GM12878 (cell line): ENCODE measurements at places on chromosomes 7 and 10. TPM values are rescaled to one million over a fixed set of nuclear protein-coding genes. Genes with fewer than 3 reads are reported as not detected.

The NKX1-2 gene
- polyA plus RNA-seq = not detected in 2 replicates

The KIAA1217 gene
- polyA plus RNA-seq = 2.2 TPM in 2 replicates

The MYO3A gene
- polyA plus RNA-seq = not detected in 2 replicates

The GPR141 gene
- 0.56 and 0.80 TPM in 2 replicates for polyA plus RNA-seq

The ANKRD22 gene
- polyA plus RNA-seq = 0.30 and 1.3 TPM in 2 replicates

The TRIM50 gene
- polyA plus RNA-seq = not detected in 2 replicates

The AUTS2 gene
- 14.4 and 16.2 TPM in 2 replicates for polyA plus RNA-seq

The FGF8 gene
- polyA plus RNA-seq = not detected in 2 replicates

The SLC26A5 gene
- polyA plus RNA-seq = 0.07 TPM in 1 of 2 replicates, not detected in the other

The CDC14C gene
- polyA plus RNA-seq = not detected in 2 replicates

The NODAL gene
- polyA plus RNA-seq = 0.09 TPM in 1 of 2 replicates, not detected in the other

The CCL26 gene
- polyA plus RNA-seq = not detected in 2 replicates

The AVPI1 gene
- 1.4 and 3.1 TPM in 2 replicates for polyA plus RNA-seq

The EBLN1 gene
- polyA plus RNA-seq = not detected in 2 replicates

The RTKN2 gene
- not detected in 2 replicates for polyA plus RNA-seq

The INMT gene
- polyA plus RNA-seq = not detected in 2 replicates

The SLC16A9 gene
- polyA plus RNA-seq = 4.2 and 4.3 TPM in 2 replicates
